ENCODE measurements at places on chromosomes 6 and 20.

DNA sequence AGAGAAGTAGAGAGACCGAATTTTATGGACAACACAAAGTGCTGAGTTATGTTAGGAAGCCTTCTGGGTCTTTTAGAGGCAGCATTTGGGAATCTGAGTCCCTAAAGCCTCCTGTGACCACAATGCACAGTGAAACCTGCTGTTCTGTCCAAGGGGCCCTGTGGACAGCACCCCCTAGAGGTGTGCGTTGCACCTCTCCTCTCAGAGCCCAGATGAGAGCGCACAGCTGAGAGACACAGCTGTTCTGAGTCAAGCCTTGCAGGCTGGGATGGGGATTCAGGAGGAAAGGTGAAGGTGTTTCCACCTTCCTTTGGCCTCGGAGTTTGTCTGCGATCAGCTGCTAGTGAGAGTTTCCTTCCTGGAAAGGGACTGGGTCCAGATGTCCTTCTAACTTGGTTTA, 13.0 kb downstream of the PCK1 start:
- no peak for DNase-seq

GRCh38 chr6:109170333-109170732, 75.0 kb downstream of the CEP57L1 start:
- DNase-seq, result no peak

DNA sequence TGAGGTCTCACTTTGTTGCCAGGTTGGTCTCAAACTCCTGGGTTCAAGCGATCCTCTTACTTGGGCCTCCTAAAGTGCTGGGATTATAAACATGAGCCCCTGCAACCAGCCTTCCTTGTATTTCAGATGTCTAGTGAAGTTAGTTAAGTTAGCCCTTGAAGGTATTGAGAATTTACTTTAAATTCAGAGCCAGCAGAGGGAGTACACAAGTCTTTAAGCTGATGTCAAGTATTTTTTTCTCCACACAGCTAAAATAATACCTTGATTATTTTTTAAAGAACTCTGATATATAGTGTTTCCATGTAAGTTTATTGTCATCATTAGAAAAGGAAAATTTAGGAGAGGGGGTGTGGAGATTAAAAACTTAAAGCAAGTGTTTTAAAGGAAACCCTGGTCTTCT, 9.8 kb downstream of the FOXO3 start:
- DNase-seq, result no peak

GRCh38 chr6:31948753-31949413, 3.0 kb downstream of the CFB start:
- DNase-seq, result no peak

DNA sequence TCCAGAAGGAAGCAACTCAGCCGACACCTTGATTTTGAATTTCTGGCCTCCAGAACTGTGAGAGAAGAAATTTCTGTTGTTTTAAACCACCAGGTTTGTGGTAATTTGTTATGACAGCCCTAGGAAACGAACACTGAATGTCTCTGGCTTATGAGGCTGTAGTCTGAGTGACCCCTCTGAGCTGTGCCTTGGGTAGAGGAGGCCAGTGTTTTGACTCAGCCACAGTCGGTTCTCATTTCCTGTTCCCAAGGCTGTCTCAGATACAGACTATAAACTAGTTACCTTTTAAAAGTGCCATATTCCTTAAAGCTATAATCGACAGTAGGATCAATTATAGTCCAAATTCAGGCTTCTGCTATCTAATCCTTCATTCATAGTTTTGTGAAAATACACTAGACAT, 391.2 kb upstream of the MAP3K7 start:
- DNase-seq, result no peak

GRCh38 chr20:17752459-17752858, 52.7 kb downstream of the BANF2 start:
- no peak for DNase-seq

- DNase-seq, result no peak
These were observed 467.4 kb upstream of the PLCB4 start for GRCh38 chr20:8601542-8601912.

DNA sequence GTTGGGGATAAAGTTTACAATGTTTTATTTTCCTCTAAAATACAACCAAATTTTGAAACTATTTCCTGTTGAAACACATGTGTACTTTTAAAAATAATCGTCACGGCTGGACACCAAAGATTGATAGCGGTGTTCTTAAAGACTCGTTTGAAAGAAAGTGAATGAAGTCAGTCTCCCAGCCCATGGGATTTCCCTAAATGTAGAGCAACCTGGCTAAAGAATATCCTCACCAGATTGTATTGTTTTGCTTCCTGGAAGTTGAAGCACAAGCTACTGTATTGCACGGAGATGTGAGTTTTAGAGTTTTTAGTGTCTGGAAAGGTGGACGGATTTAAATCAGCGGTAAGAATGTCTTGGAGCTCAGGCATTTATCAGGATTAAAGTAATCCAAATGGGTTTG, 189.5 kb downstream of the THBS2 start:
- no peak for DNase-seq

DNA sequence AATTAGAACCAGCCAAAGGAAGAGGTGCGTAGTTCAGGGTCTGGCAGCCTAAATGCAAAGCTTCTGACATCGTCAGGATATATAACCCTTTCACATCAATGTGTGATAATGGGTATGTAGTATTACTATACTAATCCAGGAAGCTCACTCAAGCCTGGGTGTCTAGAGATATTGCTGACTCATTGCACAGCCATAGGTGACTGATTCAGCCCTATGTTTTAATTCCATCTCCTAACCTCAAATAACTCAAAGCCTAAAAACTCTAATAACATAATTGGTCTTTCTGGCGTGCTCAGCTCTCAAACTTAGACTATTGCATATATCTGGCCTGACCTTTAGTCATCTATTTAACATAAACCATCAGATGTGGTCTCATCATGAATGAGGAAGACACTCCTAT, 658.4 kb downstream of the TBC1D32 start:
- no peak for DNase-seq

GRCh38 chr6:93272211-93272610, 147.1 kb downstream of the EPHA7 start:
- no peak for DNase-seq

- DNase-seq, result no peak
These were observed 194.9 kb downstream of the ASCC3 start for GRCh38 chr6:100686216-100686615.

All from CD4-positive, alpha-beta T cell treated with Interleukin-6 at 100 ng/mL for 8 hours (primary cell).